Breast epithelium (tissue), 4 donors: ENCODE measurements at places on chromosomes 13 and 19. TPM values are rescaled to one million over a fixed set of nuclear protein-coding genes. Genes with fewer than 3 reads are reported as not detected.

The VN1R2 gene
- not detected for total RNA-seq

DNA sequence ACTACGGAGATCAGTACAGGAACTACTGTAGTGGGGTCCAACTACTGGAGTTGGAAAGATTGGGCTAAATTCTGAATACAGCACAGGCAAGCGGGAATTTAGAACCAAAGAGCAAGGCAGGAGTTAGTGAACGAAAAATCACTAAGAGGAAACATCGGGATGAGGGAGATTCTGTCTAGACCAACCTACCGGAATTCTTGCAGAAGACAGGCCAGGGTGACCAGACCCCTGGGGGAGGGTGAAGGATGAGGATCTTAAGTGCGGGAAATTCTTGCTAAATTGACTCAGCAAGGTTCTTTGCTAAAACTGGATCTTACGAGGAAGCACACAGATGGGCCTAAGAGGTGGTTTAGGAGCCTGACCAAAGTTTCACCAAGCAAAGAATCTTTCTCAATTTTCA lies 13.2 kb upstream of the PSPC1 start:
- DNase-seq: no peak

GRCh38 chr13:89746554-89746953 lies 1600.9 kb upstream of the MIR17HG start:
- DNase-seq: no peak

DNA sequence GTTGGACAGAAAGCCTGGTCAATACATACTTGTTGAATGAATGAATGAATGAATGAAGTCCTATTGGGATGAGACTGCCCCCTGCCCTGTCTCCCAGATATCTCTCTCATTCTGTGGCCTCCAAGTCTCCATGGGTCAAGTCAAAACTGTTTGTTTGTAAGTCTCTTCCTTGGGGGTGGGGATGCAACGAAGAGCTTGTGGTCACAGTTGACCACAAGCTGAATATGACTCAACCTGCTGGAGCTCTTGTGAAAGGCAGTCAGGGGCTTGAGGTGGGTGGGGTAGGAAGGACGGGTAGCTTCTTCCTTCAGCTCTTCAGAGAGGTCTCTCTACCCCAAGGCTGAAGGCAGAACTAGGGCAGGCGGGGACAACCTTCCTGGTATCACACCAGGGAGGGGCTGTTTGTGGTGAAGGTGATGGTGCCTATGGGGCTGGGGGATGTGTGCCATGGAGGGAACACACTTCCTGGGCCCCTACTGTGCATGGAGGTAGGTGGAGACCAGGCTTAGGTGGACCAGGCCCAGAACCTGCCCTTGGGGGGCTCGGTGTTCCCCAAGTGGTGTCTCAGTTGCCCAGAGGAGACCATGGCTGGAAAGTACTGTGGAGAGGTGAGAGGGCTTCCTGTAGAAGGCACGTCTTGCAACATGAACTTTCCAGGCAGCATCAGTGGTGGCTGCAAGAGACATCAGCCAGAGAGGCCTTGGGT lies 8.0 kb downstream of the MYO1F start:
- DNase-seq: no peak

GRCh38 chr13:61136515-61136914 lies 279.1 kb downstream of the PCDH20 start:
- no peak for DNase-seq
